ENCODE measurements at places on chromosomes 7 and 10. TPM values are rescaled to one million over a fixed set of nuclear protein-coding genes. Genes with fewer than 3 reads are reported as not detected.

GRCh38 chr7:98303906-98304305 is 22.4 kb downstream of the BRI3 start:
- DNase-seq, result no peak

DNA sequence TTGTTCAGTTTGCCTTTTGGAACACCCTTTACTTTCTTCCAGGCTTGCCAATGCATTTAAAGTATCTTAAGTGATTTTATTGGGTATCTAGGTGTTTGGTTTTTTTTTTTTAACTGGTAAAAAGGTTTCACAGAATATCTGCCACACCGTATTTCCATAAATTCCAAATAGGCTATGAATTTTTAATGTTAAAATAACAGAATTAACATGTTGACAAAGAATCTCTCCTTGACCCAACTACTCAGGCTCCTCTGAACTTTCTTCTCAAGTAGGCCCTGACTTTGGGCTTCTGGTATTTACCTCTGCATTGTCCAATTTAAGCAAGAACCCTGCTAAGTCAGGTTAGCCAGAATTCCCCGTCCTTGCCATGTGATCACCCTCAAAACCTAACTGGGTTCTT is 61.2 kb upstream of the PLA2G12B start:
- no peak for DNase-seq

DNA sequence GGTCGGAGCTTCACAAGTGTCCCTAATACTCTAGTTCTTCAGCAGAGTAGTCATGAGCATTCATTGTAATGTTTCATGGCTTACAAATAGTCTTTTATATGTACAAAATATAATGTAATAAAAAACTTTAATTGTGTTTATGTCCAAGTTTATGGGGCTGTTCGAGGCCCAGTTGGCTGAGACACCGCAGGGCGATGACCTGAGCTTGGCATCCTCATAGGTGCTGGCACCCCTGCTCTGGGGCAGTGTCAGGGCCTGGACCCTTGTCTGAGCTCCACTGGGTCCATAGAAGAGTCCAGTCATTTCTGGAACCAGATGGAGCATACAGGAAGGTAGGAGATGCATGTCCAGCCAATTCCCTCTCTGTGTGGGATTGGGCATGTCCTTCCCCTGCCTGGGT is 12.9 kb upstream of the ZMIZ1 start:
- no peak for DNase-seq

- no peak for DNase-seq
Observed at GRCh38 chr10:133328358-133329343, 8.0 kb downstream of the CALY start.

- no peak for DNase-seq
Observed at GRCh38 chr10:74213571-74214162, 62.6 kb downstream of the ADK start.

DNA sequence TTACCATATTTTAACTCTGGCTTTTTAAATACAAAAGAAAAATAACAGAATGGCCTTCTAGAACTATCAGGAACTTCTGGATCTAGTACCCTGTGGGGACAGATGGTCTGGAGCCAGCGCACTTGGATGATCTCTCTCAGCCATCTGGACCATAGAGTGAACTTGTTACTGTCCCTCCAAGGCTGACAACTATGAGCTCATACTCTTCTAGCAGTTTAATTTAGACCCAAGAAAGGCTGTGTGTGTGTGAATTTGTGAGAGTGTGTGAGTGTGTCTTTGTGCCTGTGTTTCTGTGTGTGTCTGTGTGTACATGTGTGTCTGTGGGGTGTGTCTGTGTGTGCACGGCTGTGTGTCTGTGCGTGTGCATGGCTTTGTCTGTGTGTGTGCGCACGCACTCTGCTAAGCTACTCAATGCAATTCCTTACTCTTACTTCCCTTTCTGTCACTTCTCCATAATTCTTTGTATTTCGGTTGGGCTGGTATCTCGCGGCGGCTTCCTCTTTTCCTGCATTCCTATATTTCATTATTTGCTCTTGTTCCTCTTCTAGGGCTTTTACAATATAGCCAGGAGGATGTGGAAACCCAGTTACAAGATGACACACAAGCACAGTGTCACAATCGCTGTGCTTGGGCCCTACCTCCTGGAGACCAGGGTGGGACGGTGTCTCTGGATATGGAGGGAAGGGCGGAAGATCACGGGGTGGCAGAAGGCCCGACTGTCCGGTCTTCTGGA is 51.9 kb downstream of the IKZF1 start:
- DNase-seq, result peak; percentile 34

GRCh38 chr10:16724509-16724908 is 92.7 kb downstream of the RSU1 start:
- DNase-seq, result no peak

DNA sequence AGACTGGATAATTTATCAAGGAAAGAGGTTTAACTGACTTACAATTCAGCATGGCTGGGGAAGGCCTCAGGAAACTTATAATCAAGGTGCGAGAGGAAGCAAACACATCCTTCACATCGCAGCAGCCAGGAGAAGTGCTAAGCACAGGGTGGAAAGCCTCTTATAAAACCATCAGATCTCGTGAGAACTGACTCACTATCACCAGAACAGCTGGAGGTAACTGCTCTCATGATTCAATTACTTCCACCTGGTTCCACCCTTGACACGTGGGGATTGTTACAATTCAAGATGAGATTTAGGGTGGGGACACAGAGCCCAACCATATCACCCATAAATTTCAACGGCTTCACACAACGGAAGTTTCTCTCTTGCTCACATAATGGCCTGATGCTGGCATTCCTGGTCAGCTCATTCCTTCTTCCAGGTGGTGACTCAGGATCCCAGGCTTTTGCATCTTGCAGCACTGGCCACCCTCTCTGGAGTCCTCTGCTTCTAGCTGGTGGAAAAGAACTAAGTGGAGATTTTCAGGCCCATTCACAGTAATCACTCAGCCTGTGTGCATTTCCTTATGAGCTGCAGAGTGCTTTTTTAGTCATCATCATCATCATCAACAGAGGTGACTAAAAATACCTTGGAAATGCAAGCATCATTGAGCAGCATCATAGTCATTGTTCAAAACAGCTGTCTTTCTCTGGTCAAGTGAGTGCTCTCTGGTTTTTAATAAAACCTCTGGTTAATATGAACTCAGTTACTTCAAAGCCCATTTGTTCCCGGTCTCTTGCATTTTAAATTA is 308.1 kb downstream of the SFMBT2 start:
- DNase-seq, result no peak

DNA sequence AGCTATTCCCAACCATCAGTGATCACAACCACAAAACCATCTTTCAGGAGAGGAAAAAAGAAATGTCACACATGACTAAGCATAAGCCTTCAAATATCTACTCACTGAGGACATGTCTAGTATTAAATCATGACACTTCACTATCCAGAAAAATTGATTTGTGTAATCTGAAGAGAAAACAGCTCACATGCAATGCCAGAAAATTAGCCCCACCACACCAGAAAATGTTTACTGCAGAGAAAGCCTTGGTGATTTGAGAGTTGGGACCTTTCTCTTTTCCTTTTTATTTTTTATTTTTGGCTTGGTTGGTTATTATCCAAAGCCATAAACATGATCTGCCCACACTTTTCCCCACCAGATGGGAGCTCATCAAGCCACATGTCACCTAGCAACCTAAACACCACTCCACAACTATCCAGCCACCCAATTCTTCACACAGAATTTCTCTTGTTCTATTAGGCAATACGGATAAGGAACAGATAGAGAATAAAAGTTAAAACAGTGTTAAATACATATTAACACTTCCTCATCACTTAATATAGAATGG is 3.1 kb downstream of the PARD3 start:
- no peak for DNase-seq

DNA sequence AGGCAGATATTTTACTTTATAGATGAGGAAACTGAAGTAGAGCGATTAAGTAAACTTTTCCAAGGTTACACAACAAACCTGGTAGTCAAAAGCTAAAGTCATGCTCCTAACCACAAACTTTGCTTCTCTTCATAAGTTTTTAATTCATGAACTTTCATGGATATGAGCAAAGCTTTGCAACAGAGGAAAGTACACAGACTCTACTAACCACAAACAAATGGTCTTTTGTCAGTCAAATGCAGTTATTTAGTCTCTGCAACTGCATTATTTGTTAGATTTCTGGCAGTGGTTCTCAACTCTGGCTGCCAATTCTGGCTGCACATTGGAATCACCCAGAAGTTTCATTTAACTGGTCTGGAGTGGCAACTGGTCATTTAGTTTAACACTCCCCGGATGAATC is 140.6 kb upstream of the TMEM168 start:
- no peak for DNase-seq

DNA sequence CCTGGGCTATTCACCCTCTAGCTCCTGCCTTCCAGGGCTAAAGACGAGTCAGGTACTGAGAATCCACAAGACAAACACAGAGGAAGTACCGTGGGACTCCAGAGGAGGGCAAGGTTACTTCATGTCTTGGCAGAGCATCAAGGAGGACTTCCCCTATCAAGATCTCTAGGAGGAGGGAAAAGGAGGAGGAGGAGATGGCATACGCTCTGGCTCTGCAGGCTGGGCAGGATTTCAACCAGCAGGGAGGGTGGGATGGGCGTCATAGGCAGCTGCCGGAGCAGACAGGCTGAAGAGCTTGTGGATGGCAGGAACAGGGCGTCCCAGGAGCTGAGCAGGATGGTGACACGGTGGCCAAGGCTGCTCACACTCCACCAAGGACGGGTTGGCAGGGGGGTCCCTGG is 21.3 kb downstream of the MDH2 start:
- DNase-seq, result no peak

DNA sequence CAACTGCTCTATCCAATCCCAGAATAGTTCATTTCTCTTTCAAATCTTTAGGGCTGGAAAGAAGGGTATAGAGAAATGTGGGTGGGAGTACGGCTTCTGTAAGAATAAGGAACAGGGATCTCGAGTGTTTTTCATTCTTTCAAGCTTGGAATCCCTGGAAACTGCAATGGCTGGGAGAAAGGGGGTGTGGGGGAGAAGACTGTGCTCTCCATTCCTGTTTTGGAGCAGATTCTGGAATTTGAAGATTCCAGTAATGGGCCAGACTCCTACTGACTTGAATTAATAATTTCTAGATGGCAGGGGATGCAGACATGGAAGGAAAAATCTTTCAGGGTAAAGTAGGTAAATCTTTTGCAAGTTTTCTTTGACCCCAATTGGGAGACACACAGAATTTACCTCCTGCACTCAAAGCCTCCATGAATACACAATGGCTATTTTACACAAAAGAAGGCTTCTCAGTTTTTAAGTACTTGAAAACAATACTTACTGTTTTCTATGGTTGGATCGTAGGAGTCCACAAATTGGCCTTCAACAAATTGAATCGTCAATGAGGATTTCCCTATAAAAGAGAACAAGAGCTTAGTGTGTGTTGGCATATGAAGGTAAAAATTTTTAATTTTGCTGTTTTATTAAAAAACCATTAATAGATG is 29.1 kb downstream of the RHEB start:
- DNase-seq, result no peak

- no peak for DNase-seq
Observed at GRCh38 chr7:126450269-126450671, 802.5 kb downstream of the GRM8 start.

DNA sequence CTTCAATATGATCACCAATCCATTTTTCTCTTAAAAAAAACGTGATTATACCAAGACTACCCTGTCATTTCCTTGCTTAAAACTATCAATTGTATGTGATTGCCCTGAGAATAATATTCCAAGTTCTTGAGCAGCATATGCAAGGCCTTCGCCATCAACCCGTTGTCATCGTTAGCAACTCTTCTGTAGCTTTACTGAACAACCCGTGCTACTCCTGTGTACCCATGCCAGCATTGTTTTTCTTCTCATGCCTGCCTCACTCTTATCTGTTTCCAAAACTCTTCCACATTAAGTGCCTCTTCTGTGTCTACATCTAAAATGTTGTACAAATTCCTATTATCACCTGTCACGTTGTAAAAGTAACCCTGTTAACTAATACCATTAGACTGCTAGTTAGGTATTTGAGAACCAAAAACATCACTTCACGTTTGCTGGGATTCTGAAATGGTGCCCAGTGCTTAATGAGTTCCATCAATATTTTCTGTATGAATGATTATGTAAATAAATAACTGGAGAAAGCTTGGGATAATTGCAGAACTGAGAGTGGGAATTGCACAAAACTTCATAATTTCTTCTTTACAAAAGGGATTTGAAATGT is 10.5 kb downstream of the CAV2 start:
- no peak for DNase-seq

- no peak for DNase-seq
Observed at GRCh38 chr7:117630501-117630900, 150.7 kb downstream of the CFTR start.

GRCh38 chr10:120613180-120613579 is 156.2 kb downstream of the PLPP4 start:
- no peak for DNase-seq

DNA sequence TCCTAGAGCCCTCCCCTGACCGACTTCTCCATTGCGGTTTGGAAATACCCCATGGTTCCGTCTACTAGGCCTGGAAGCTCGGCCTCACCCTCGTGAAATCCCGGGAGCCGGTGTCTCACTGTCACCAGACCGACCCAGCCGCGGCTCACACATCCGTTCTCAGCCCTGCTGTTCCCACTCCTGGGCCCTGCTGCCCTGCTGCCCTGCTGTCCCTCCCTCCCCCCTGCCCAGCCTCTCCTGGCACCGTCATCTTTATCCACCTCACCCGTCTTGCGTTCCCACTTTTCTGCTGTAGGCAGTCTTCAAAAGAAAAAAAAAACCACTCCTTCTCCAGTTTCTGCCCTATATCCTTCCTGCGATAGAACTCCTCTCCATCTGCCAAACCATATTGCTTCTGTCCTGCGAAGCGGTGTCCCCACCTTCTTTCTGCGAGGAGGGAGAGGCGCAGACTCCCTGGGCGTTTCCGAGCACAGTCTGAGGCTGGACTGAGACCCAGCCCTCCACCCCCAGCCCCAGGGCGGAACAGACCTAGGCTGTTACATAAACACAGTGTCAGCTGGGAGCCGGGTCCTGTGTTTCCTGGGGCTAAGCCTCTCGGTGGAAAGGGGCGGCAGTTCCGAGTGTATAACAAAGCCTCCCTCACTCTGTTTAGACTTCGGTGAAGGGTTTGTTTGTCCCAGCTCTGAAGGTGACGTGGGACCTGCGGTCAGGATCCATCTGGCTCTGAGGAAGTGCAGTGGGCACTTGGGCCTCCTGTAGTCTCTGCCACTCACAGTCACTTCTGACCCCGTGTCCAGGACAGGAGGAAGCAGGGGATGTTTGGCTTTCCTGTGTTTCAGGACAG is 2.8 kb downstream of the AGAP3 start:
- DNase-seq, result no peak

GSTO2 gene
- total RNA-seq, result 1.4 TPM

TAS2R4 gene
- 0.16 TPM for total RNA-seq

NPC1L1 gene
- total RNA-seq, result 0.10 TPM

EGR2 gene
- 17.2 TPM for total RNA-seq

SLC25A28 gene
- total RNA-seq, result 75.3 TPM

OPN1SW gene
- total RNA-seq, result not detected

NPY4R gene
- not detected for total RNA-seq

VGF gene
- not detected for total RNA-seq

ITPRID1 gene
- total RNA-seq, result not detected

TMEM229A gene
- not detected for total RNA-seq

ASZ1 gene
- not detected for total RNA-seq

Data from natural killer cell (primary cell).